ENCODE measurements at places on chromosomes 2 and 18.

GRCh38 chr2:60405271-60405919 is 148.1 kb downstream of the BCL11A start:
- no peak for DNase-seq

DNA sequence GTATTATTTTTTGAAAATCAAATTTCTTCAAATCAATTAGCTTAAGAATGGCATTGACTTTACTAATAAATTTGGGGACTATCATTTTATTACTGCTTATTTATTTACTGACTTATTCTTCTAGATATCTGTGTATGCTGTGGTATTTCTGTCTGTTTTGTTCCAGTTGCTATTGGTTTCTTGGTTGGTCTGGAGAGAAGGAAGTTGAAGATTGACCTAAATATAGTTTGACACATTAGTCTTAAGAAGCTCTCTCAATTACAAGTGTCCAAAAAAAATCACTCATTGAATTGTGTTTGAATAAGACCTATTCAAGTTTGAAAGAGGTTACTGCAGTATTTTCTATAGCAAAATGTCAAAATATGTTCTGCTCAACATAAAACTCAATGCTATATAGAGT is 153.3 kb upstream of the KYNU start:
- no peak for DNase-seq

- DNase-seq = no peak
Measured at GRCh38 chr2:196549052-196549451, 90.5 kb upstream of the CCDC150 start.

- peak; percentile 23 for DNase-seq
Measured at GRCh38 chr2:154692927-154693326, 5.6 kb upstream of the KCNJ3 start.

DNA sequence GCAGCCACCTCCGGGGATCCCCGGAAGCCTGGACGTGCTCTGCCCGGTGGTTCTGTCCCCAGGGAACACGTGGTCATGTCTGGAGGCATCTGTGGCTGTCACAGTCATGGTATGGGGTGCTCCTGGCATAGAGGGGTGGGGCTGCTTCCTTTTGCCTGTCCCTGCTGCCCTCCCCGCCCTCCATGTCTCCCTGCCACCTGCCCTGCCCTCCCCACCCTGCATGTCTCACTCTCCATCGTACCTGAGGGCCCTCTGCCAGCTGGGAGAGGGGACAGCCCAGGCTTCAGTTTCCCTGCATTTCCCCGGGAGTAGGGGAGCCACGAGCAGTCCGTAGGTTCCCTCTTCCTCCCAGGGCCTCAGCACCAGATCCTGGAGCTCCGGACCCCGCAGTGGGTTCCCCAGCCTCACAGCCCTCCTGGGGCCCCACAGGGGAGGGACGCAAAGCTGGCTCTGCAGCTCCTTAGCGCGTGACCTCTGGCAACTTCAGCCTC is 90.0 kb upstream of the CTDP1 start:
- no peak for DNase-seq

- DNase-seq = peak; percentile 69
Measured at GRCh38 chr2:26352892-26353291, 6.3 kb upstream of the ADGRF3 start.

GRCh38 chr18:11037533-11038240 is 111.7 kb downstream of the PIEZO2 start:
- DNase-seq = no peak

GRCh38 chr2:42969231-42970150 is 177.1 kb upstream of the HAAO start:
- peak; percentile 99 for DNase-seq

GRCh38 chr2:55993685-55994084 is 70.1 kb upstream of the EFEMP1 start:
- no peak for DNase-seq

DNA sequence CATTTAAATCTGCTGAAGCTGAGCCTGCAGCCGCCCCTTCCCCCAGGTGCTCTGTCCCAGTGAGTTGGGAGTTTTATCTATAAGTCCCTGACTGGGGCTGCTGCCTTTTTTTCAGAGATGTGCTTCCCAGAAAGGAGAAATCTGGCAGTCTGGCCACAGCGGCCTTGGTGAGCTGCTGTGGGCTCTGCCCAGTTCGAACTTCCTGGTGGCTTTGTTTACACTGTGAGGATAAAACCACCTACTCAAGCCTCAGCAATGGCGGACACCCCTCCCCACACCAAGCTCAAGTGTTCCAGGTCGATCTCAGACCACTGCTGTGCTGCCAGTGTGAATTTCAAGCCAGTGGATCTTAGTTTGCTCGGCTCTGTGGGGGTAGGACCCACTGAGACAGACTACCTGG is 97.3 kb downstream of the ACAA2 start:
- no peak for DNase-seq

GRCh38 chr2:237675316-237675715 is 47.9 kb downstream of the LRRFIP1 start:
- no peak for DNase-seq

GRCh38 chr2:75920859-75921551 is 210.3 kb upstream of the GCFC2 start:
- DNase-seq = no peak

GRCh38 chr2:185338104-185338503 is 400.5 kb upstream of the FSIP2 start:
- DNase-seq = no peak

- no peak for DNase-seq
Measured at GRCh38 chr2:71952572-71953188, 195.0 kb downstream of the CYP26B1 start.

DNA sequence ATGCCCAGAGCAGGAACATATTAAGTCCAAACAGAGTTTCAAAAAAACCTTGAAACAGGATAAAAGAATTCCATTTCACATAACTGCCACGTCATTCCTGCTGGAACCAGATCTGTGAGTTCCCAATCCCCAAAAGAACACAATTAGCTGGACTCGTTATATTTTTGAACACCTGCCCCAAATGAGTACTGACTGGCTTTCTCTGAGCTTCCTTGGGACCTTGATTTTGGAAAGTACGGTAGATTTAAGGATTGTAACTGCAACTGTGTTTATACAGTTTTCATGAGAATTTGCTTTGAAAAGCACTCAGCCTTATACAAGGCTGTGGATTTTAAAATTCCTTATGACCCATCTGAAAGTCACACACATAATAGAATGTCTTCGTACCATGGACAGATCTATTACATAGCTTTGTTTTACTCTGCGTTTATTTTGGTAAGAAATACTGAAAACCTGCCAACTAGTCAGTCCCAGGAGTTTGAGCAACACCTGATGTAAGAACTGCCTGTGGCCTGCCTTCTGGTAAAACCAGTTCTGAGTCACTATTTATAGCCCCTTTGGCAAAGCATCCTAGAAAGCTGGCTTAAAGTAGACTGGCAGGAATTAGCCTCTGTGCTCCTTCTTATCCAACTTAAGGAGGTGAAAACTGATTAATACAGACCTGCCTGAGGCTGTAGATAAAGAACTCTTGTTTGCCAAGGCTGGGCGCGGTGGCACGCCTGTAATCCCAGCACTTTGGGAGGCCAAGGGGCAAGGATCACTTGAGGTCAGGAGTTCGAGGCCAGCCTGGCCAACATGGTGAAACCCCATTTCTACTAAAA is 48.1 kb downstream of the MERTK start:
- DNase-seq = peak; percentile 96

DNA sequence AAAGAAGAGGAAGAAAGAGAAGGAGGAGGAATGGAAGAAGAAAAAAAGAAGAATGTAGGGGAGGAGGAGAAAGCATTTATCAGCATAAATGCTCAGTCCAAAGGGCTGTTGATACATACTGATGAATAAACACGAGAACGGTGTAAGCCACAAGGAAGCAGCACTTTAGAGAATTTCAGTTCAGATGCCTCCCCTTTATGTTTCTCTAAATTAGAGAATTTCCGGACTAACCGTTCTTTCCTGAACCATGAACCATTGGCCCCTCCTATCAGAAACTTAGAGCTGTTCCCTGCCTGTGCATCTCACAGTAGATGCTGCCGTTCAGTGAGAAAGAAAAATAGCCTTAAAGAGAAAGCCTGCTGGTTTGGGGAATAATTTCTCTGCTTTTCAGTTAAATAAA is 49.2 kb upstream of the TUBA3D start:
- no peak for DNase-seq

- no peak for DNase-seq
Measured at GRCh38 chr2:60627412-60627811, 74.0 kb upstream of the BCL11A start.

DNA sequence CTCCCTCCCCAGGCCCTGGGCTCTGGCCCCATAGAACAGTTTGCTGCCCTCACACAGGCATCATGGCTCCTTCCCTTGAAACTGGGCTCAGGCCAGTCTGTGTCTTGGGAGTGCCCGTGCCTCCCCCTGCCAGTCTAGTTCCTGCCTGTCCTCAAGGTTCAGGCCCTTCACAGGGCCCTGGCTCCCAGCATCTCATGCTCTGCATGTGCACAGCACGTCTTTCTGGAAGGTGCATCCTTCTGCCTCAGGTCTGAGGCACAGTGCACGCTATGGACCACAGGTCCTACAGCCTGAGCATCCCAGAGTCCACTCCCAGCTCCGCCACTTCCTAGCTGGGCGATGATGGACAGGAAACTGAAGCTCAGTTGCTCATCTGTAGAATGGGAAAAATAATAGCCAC is 35.6 kb upstream of the FOSL2 start:
- DNase-seq = no peak

- no peak for DNase-seq
Measured at GRCh38 chr2:2692599-2693389, 361.7 kb upstream of the MYT1L start.

DNA sequence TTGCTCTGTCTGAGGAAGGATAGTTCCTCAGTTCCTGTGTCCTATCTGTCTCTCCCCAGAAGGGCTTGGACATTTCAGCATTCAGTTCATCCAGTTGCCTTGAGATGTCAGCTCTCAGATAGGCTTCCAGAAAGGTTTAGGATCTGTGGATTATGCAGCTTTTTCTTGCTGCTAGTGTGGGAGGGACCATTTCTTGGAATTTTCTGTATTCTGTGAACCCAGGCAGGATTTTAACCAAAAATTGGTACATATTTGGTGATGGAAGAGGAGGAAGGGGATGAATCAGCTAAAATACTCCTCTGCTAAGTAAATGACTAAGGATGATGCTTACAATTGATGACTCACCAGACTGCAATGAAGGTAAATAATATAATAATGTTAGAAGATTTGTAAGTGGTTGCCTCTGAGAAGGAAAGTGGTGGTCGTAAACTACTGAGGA is 58.6 kb upstream of the DOCK10 start:
- peak; percentile 96 for DNase-seq

DNA sequence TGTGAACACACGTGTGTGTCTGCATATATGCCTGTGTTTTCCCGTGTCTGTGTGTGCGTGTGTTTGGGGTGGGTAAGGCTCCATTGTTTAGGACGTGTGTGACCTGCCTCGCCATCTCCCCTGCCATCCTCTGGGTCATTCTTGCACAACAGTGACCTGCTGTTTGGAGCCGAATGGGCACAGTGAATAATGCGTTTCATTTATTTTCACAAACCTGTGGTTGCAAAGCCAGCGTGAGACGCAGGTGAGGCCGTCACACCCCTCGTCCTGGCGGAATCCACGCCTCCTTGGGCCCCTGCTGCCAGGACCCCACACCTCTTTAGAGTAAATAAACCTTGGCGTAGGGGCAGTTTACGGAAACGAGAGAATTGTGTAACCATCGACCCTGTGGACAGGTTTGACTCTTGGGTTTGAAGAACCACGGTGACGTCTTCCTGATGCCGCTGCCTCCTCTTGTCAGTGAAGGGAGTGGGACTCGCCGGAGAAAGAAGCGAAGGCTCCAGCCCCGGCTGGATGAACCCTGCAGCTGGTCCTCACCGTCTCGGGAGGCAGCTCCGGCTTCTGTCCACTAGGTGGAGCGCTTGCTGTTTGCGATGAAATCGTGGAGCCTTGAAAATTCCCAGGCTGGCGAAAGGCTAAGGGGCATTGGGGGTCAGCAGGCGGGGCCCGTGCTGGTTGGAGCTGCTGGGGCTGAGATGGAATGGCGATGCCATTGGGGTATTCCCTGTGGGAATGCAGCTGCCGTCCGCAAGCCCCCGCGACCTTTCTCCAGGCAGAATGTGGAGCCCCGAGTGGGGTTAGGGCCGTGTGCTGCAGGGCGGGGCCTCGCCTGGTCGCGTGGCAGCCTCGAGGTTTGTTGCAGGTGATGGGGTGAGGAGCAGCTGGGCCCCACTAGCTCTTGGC is 81.1 kb downstream of the RTP5 start:
- peak; percentile 63 for DNase-seq

GRCh38 chr2:156800065-156800653 is 364.0 kb downstream of the GPD2 start:
- DNase-seq = no peak

GRCh38 chr2:60439219-60439974 is 114.1 kb downstream of the BCL11A start:
- DNase-seq = no peak

- no peak for DNase-seq
Measured at GRCh38 chr2:17036361-17036760, 370.7 kb upstream of the CYRIA start.

- DNase-seq = peak; percentile 48
Measured at GRCh38 chr2:18439716-18440115, 120.7 kb downstream of the RDH14 start.

GRCh38 chr18:11651899-11652298 is 37.2 kb upstream of the GNAL start:
- DNase-seq = no peak

DNA sequence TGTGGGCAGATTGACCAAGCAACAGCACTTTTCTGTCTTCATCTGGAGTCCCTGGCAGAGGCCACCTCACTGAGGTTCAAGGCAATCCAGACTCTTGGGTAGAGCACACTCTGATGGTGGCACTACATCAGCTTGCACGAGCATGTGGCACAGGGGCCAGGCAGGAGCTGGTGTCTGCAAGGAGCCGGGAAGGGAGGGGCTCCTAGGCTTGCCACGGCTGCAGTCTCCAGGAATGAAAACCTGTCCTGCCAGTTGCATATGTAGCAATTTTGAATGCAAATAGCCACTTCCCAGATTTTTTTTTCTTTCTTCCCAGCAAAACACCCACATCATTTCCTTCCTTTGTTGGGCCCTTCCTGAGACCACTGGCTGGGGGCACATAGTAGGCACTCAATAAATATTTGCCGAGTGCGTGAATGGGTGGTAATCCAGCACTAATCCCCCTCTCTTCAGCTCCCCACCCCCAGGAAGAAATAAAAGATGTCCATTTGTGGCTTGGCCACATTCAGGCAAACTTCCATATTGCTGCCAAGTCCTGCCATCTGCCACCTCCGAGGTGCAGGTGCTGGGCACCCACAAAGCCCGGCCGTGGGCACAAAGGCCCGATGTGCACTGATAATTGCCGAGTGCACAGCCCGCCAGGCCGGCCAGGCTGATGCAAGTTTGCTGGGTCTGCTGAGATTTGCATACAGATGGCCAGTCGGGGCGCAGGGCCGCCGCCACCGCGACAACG is 72.4 kb downstream of the MYCN start:
- DNase-seq = no peak

All from fibroblast of mammary gland (primary cell).